ENCODE measurements at places on chromosomes 16 and 17.

- DNase-seq: no peak
Observed at GRCh38 chr17:4782652-4783051, 3.5 kb downstream of the VMO1 start.

DNA sequence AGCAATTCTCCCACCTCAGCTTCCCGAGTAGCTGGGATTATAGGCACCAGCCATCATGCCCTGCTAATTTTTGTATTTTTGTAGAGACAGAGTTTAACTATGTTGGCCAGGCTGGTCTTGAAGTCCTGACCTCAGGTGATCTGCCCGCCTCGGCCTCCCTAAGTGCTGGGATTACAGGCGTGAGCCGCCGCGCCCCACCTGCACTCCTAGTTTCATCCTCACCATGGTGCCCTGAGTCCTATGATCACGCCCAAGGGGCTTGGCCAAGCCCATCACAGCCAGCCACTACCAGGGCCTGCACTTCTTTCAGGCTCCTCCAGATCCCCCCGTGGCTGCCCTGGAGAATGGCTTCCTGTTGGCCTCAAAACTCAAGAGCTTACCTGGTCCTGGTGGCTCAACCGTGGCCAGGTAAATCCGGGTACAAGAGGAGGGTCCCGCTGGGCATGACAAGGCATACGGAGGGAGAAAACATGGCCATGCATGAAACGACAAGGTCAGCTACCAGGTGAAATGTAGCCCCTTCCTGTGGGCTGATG is 20.4 kb upstream of the TFAP4 start:
- no peak for DNase-seq

GRCh38 chr16:51569203-51569931 is 418.3 kb upstream of the SALL1 start:
- DNase-seq: no peak

DNA sequence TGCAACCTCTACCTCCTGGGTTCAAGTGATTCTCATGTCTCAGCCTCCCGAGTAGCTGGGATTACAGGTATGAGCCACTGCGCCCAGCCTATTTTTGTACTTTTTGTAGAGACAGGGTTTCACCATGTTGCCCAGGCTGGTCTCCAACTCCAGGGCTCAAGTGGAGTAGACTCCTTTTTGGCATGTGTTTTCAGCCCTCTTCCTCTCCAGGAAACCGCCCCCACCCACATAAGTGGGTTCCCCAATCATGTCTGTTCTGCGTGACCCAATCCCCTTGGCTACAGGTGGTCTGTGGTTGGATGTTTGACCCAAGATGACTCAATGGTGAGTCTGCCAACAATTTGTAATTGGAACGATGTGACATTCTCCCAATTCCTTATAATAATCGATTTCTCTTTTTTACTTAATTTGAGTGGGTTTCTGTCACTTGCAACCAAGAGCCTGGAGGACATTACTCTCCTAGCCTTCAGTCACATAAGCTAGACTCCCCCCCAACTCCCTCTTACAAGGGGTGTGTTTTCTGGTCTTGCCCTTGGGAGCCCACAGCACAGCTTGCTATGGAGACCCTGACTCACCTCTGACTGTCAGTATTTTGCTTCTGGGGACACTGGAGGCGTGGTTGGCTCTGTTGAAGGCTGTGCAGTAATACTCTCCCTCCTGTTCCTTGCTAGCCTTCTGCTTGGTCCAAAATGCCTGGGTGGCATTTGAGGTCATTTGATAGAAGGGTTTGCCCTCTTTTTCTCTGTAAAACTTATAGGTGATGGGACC is 34.9 kb downstream of the PECAM1 start:
- DNase-seq: no peak

DNA sequence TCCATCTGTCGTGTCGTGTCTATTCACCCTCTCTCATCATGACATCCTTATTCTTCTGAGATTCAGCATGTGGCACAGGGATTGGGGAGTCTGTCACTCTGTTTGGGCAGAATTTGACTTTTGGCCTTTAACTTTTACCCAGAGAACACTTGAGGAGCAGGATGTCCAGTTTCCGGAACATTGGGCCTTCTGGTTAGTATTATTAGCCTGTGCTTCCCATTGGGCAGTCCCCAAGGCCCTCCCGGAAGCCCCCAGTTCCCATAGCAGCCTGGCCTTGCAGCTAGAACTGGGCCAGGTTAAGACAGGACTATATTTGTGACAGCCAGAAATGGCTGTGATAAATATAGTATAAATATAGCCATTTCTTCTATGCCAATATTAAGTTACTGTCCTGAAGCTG is 9.6 kb downstream of the SCN4A start:
- no peak for DNase-seq

- no peak for DNase-seq
Observed at GRCh38 chr17:8122924-8123694, 797 bp downstream of the HES7 start.

- no peak for DNase-seq
Observed at GRCh38 chr17:15213381-15214087, 51.6 kb downstream of the PMP22 start.

GRCh38 chr17:41937970-41938954 is 7.8 kb downstream of the ODAD4 start:
- DNase-seq: no peak

- no peak for DNase-seq
Observed at GRCh38 chr17:80260791-80261158, at the start of gene RNF213. Gene RNF213 (plus strand): TSS chr17:80260852. CDS start chr17:80263682, 2,830 bp downstream.

Data from activated CD4-positive, alpha-beta T cell treated with anti-CD3 and anti-CD28 coated beads for 24 hours (primary cell).